ENCODE measurements at places on chromosomes 5 and 9. TPM values are rescaled to one million over a fixed set of nuclear protein-coding genes. Genes with fewer than 3 reads are reported as not detected.

Gene MARCOL
- 0.82 TPM for total RNA-seq

- DNase-seq: peak; percentile 68
These were observed 34.7 kb downstream of the ADAM19 start for GRCh38 chr5:157540707-157541446.

GRCh38 chr5:6830643-6831239, 117.5 kb downstream of the TENT4A start:
- DNase-seq: no peak

DNA sequence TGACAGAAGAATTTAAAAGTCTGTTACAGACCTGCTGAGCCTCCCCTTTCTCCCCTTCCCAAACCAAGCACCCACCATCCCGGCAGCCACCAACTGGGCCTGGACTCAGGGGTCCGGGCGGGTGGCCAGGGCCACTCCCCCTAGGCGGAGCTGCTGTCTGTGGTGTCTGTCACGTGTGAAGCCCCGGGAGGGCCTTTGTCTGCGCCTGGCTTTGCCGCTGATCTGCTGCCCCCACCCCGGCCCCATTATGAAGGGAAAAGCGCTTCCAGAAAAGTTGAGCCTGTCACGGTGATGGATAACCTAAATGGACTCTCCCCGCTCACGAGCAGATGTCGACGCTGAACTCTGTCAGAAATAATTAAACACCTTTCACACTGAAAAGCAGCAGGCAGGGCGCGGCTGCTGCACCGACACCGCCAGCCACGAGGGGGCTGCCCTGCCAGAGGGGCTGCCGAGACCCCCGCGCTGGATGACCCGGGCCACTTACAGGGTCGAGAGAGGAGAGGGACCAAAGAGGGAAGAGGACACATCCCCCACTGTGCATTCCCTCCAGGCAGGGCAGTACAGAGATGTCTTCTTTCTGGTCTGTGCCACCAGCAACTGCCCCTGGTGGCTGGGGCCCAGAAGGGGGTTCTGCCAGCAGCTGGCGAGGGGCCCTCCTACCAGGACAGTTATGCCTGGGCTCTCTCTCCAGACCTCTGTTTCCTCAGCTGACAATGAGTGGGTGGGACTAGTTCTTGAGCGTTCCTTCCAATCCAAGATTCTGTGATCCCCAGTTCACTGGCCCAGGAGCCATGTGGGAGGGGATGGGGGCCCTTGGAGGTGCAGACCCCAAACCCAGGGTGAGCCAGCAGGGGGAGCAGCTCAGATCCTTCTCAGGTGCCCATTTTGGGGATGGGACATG, 36.0 kb upstream of the BARHL1 start:
- DNase-seq: peak; percentile 44

DNA sequence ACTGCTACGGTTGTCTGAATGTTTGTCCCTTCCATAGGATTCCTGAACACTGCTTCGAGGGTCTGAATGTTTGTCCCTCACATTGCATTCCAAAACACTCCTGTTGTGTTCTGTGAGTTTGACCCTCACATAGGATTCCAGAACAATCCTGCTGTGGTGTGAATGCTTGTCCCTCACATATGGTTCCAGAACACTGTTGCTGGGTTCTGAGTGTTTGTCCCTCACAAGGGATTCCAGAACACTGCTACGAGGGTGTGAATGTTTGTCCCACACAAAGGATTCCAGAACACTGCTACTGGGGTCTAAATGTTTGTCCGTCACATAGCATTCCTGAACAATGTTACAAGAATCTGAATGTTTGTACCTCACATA, 201.2 kb downstream of the FOXD4L6 start:
- DNase-seq: no peak

DNA sequence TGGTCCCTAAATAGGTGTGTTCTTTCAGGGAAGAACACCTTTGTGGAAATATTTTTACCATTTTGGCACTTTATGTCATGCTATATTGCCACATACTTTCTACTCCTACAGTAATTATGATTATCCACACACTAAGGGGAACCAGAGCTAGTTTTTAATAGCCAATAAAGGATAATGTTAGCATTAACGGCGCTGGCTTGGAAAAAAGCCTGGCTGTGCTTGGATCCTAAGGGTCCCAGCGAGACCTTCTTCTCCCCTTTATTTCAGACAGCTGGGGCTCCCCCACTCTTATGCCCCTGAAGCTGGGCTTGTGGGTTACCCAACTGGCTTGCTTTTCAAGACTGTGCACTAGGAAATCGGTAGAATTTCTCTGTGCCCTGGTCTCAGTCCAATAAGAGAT, 158.5 kb upstream of the NFIL3 start:
- DNase-seq: no peak

GRCh38 chr5:171429543-171429910, 10.1 kb downstream of the FGF18 start:
- DNase-seq: no peak

DNA sequence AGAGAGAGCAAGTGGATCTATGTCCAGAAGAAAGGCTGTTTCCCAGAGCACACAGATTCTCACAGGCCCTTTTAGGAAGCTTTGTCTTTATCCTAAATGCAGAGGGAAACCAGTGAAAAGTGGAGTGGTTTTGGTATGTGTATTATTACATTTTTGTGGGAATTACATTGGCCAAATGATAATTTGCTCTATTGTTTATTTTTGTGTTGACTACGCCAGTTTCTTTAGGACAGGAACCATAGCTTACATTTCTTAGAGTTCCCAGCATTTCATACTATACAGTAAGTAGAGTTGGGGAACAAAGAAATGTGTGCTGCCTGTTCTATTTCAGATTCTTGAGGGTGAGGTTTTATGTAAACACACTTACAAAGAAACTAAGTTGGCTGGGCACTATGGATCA, 29.4 kb upstream of the SPATA31D4 start:
- no peak for DNase-seq

DNA sequence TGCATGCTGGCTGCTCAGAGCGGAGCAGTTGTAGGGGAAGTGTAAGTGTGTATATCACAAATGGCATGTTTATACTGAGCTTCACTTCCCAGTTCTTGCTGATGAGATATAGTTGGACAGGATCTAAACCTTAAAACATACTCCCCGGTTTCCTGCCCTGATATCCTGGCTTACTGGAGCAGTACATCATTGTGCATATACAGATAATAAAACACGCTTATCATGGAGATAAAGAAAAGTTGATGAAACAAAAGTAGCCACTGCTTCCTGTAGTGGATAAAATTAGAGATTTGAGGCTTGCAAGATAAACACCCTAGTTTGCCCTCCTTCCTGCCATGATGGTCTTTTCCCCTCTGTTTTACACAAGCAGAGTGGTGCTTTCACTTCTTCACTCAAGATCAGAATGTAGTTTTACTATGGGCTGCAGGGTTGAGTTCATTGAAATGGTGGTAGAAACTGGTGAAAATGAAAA, 15.0 kb downstream of the NPR3 start:
- DNase-seq: no peak

DNA sequence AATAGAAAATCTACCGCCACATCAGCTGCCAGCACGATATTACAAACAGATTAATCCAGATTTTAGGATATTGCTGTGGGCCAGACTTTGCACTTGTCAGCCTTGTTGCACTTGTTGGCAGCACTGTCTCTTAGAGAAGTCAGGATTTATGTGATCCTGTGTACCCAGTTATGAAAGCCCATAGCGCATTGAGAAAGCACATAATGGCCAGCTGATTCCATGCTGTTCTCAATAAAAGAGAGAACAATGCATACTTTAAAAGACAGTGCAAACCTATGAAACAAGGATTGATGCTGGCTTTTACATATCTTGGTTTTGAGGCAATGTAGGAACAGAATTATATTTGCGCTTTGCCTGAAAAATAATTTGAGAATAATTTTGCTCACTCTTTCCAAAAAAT, 140.8 kb downstream of the CEP120 start:
- DNase-seq: no peak

Gene SLC6A18
- not detected for total RNA-seq

- DNase-seq: no peak
These were observed 59.3 kb downstream of the CAST start for GRCh38 chr5:96721351-96721977.

DNA sequence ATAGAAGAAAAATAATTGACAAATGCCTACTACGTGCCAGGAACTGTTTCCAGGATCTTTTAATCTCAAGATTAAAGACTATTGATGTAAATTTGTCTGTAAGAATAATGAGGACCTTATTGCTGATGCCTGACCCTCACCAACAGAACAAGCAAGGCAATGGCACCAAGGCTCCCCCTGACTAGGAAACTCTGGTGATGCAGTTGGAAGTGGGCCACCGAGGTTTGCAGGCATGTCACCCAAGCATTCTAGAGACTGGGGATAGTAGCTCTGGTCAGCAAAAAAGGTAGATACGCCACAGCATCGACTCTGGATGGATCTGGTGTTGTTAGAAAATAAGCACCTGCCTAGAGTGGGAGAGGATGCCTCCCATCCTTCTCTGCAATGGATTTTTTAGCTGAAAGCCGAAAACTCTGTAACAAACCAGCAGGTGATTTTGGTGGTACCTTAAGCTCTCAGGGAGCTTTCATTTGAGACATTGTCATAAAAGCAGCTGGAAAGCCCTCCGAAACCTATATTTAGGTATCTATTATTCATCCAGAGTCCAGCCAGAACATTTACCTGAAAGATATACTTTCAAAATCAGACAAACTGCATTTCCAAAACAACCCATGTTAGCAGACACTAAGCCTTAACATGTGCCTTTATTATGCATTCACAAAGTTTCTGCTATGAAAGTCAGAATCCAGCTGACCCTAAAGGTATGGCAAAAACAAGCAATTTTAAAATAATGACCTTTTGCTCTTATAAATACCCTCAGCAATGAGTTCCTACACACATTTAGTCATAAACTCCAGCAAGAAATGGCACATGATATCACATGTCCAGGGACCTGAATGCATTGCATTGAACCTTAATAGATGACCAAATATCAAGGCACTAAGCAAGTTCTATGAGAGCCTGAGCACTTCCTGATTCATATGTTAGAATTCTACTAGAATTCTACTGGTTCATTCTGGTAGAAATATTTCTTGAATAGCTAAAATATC, 308.4 kb downstream of the PDE4D start:
- DNase-seq: peak; percentile 50

DNA sequence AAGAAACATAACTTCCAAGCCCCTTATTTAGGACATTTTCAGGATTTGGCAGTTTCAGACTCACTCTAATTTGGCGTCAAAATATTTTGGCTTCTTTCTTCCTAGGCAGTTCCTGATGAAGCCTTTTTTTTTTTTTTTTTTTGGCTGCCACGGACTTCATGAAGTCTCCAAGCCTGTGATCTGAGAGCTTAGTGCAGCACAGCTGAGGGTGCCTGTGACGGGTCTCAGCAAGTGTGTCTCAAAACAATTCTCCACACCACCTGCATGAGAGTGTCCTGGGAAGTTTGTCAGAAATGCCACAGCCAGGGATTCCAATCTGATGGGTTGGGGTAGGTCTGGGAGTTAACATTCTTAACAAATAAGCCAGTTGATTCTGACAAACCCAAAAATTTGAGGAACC, 6.0 kb upstream of the ESM1 start:
- no peak for DNase-seq

DNA sequence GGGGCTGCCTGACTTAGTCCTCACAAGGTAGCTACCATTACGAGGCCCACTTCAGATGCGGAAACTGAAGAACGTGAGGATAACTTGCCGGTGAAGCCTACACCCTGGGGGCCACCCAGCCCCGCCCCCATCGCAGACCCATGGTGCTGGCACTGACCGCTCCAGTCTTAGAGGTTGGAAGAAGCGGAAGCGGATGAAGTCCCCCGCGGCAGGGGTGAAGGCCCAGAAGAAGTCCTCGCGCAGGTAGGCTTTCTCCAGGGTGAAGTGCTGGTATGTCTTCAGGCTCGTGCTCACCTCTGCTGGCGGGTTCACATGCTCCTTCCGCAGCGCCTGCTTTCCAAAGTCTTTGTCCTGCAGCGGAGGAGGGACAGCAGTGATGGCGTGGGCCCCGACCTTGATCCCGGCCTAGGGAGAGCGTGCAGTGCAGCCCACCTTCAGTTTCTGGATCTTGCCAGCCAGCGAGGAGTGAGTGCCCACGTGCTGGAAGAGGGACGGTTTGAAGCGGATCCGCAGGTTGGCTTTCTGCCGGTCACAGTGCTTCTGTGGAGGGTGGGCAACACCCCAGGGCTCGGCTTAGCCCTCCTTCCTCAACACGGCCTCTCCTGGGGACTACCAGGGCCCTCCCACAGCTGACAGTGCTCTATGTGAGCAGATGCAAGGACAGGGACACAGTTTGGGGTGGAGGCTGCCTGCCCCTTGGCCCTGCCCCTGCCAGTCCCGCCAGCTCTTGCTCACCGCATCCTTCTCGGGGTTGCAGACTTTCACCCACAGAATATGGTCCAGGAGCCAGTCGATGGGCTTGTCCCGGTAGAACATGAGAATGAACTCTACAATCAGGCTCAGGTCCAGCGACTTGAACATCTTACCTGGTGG, 5.2 kb downstream of the LTC4S start:
- no peak for DNase-seq

GRCh38 chr5:52740007-52740406, 47.7 kb upstream of the ITGA1 start:
- no peak for DNase-seq

Gene C9orf72
- 20.5 TPM for total RNA-seq

- no peak for DNase-seq
These were observed 125.4 kb downstream of the ATPSCKMT start for GRCh38 chr5:10124287-10124686.

Gene ADAMTS13
- 3.3 TPM for total RNA-seq

- no peak for DNase-seq
These were observed 24.7 kb downstream of the PUM3 start for GRCh38 chr9:2819165-2819564.
